T47D (cell line): ENCODE measurements at places on chromosomes 5 and 9.

GRCh38 chr5:80973027-80973426 is 12.9 kb downstream of the RASGRF2 start:
- no peak for DNase-seq

DNA sequence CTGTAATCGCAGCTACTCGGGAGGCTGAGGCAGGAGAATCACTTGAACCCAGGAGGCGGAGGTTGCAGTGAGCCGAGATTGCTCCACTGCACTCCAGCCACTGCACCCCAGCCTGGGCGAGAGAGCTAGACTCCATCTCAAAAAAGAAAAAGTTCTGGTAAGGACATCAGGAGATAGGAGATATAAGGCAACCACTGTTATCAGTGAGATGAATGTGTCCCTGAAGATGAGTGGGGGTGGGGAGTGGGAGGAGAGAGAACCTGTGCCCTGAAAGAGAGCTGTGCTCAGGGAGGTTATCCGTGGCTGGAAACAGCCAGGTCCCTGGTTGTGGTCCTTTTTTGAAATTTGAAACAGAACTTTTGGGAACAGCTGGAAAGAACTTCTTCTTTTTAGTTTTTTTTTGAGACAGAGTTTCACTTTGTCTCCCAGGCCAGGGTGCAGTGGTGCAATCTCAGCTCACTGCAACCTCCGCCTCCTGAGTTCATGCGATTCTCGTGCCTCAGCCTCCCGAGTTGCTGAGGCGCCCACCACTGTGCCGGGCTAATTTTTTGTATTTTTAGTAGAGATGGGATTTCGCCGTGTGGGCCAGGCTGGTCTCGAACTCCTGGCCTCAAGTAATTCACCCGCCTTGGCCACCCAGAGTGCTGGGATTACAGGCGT is 2.6 kb downstream of the PTPA start:
- DNase-seq, result no peak

- DNase-seq, result no peak
Observed at GRCh38 chr5:62708481-62709325, 130.1 kb downstream of the LRRC70 start.

DNA sequence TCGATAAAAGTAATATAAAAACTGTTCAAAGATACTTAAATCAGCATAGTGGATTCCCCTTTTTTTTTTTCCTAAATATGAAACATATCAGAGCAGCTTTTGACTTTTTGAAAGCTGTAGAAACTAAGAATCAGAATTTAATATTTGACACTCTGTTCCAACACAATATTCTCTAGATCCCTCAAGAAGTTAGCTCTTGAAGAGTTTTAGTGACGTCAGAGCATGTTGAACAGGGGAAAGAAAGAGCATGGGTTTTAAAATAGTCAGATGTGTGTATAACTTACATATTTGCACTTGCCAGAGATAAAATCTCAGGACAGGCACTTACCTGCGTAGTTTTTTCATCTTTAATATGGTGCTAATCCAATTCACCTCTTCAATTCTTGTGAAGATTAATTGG is 75.2 kb upstream of the FBXL7 start:
- no peak for DNase-seq

DNA sequence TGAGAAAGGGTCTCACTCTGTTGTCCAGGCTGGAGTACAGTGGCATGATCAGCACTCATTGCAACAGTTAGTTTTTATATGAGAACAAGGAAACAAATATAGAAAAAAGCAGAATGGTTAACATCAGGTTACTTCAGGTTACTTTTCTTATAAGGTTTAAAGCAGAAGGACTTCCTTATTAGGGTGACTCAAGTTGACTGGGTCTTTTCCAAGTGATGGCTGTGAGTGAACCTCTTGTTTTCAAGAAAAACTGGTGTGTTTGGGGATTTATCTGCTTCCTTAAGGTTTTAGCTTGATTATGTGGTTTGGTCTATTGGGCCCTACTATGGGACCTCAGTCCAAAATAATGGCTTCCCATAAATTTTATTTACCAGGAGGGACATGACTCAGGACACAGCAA is 99.2 kb downstream of the ARRDC3 start:
- DNase-seq, result no peak

DNA sequence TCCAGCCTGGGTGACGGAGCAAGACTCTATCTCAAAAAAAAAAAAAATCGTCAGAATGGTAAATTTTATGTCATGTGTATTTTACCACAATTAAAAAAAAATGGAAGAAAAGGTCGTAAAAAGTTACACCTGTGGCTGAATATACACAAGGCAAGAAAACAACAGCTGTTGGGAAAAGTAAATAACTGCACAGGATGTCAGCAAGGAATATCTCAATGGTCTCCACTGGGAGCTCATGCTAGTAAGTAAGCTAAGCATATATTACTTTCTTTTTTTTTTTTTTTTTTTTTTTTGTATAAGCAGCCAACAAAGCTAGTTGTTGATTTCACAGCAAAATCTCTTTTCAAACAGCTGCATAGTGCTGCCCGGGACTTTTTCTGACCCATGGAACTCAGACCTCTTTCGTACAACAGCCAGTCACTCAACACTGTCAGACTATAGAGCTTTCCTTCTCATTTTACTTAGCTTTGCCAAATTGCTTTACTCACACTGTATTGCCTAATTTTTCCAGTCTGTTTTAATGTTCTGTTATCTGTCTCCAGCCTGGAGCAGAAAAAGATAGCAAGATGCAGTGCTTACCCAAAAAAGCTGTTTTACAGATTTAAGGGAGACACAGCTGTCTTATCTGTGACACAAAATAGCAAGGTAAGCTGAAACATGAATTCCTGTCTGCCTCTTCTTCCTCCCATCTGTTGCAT is 175.9 kb downstream of the ENC1 start:
- no peak for DNase-seq

DNA sequence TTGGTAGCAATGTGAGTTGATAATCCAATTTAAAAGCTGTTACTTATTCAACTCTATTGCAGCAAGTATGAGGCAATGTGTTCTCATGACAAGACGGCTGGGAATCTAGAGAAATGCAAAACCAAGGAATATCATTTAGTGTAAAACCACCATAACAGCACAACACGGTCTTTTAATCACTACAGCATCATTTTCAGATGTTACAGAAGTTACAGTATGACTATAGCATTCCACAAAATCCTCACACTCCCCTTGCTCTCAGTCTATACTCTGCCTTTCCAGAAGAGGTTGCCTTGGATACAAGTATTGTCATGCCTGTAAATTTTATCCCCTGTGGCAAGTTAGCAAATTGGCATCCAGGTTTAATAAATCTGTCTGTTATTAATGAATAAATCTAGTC is 28.6 kb upstream of the TAS2R1 start:
- DNase-seq, result no peak

GRCh38 chr5:97531549-97531948 is 348.5 kb upstream of the RIOK2 start:
- DNase-seq, result no peak

- no peak for DNase-seq
Observed at GRCh38 chr9:105330755-105331154, 86.3 kb downstream of the SLC44A1 start.

DNA sequence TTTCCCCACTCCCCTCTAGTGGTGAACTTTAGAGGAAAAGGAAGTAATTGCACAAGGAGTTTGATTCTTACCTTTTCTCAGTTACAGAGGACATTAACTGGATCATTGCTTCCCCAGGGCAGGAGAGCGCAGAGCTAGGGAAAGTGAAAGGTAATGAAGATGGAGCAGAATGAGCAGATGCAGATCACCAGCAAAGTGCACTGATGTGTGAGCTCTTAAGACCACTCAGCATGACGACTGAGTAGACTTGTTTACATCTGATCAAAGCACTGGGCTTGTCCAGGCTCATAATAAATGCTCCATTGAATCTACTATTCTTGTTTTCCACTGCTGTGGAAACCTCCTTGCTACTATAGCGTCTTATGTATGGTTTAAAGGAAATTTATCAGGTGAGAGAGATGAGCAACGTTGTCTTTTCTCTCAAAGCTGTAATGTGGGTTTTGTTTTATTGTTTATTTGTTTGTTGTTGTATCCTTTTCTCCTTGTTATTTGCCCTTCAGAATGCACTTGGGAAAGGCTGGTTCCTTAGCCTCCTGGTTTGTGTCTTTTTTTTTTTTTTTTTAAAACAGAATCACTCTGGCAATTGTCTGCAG is 25.3 kb downstream of the SLC22A5 start:
- no peak for DNase-seq

- DNase-seq, result no peak
Observed at GRCh38 chr9:14455243-14455642, 141.3 kb upstream of the NFIB start.

DNA sequence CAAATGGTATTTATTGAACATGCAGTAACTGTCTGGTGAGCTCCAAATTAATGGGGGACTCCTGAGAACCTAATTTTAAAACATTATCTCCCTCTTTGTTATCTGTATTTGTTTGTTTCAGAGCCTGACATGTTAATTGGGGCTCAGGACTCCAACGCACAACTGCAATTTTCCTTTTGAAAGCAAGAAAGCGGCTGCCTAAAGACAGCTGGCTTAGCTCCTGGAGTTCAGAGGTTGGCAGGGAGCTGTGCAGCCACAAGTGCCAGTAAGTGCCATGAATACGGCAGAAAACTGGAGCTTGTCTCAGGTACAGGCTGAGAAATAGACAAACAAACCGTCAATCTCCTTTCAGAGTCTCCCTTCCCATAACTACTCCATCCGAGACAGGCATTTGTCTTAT is 80.9 kb downstream of the PPP2R2B start:
- DNase-seq, result no peak

DNA sequence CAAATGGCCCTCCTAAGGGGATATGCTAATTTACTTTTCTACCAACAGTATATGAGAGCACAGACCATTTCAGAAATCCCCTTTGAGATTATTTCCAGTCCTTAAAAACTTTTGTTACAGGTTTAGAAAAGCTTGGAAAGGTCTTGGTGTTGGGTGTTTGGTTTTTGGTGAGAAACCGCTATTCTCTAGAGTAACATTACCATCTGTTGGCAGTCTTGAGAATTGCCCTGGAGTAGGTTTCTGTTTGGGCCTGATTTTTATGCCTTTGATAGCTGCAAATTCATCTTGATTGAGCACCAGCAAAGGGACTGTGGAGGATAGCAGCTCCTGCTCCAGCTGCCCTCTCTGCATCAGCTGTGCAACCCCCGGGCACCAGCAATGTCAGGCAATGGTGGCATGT is 8.0 kb downstream of the NUDT2 start:
- no peak for DNase-seq

DNA sequence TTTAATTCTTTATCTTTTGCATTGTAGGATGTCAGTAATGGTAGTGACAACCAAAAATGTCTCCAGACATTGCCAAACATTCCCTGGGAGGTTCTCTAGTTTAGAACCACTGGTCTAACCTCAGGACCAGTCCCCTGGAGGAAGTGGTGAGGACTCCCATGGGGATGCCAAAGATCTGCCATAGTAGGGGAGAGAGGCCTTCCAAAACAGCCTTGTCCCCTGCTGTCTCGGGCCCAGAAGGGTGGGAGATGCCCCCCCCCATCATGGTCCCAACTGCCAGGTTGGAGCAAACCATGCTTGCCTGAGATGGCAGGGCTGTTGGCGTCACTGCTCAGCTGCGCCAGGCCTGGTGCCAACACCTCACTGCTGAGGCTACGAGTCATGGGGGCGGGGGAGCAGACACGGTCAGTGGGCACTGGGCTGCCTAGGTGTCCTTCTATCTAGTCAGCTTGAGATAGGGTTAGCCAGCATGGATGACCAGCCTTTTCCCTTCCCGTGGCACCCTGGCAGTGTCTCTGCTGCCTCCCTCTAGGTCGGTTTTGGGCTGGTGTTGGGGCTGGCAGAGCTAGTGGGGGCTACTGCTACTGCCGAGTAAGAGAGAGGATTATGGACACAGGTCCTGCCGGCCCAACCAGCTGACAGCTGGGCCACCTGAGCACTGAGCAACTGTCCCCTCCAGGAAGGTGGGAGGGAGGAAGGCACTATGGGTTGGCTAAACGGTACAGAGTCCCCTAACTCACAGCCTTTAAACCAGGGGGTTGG is 8.3 kb upstream of the CXXC5 start:
- DNase-seq, result no peak

DNA sequence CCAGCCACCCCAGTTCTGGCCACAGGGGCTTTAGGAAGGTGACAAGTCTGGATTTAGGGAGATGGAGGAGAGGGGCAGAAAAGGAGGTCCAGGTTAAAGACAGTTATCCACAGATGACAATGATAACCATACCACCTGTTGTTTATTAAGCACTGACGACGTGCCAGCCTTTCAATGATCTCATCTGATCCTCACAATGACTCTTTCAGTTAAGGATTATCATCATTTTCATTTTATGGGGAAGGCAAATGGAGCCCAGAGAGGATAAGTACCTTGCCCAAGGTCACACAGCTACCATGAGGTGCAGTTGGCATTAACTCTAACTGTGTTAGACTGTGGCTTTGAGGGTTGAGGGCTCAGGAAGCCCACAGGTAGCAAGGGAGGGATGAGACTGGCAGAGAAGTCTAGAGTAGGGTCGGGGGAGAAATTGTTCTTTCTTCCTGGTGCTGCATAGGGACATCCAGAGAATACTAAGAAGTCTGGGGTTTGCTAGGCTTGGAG is 21.5 kb upstream of the JADE2 start:
- DNase-seq, result no peak

DNA sequence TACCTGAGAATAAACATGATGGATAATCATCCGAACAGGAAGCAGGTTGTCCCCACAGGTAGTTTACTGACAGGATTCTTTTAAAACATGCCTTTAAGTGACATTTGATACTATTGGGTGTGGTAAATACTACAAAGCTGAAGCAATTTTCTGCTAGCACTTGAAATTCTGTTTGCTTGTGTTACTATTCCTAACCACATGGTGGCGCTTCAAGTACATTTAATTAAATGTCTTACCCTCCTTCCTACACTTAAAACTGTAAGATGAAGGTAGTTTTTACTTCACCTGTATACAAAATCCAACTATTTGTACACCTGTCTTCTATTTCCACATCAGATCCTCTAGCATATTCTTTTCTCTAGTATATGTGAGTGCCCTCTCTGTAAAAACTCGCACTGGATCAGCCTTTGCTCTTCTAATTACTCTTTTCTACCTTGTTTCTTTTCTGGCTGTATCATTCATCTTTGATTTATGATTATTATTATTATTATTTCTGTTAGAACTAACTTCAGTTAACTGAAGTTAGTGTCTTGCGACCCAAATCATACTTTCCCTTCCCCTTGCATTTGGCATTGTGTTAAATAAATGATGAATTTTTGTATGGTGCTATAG is 18.4 kb downstream of the SLC25A46 start:
- DNase-seq, result peak; percentile 67

GRCh38 chr5:179125789-179126505 is 65.8 kb downstream of the ZNF354C start:
- DNase-seq, result no peak

DNA sequence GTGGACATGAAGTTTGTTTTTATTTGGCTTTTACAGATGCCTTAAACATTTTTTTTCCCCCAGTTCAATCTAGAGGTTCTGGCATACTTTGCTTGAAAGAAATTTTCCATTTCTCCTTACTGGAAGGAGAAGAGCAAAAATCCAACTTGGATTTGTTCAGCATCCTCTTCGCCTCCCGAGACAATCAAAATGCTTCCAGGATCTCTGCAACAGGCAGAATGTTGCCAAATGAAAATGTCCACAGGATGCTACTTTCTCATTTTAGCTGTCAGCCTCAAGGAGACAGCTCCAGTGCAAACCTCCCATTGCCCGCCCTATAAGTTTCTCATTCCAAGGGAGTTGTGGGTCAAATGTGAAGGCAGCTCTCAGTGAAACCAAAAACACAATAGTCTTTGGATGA is 1972.1 kb downstream of the MAT2B start:
- DNase-seq, result no peak
